ENCODE measurements at places on chromosomes 2 and 18.

GRCh38 chr18:50285631-50286321 lies 1.7 kb downstream of the CXXC1 start:
- no peak for DNase-seq

DNA sequence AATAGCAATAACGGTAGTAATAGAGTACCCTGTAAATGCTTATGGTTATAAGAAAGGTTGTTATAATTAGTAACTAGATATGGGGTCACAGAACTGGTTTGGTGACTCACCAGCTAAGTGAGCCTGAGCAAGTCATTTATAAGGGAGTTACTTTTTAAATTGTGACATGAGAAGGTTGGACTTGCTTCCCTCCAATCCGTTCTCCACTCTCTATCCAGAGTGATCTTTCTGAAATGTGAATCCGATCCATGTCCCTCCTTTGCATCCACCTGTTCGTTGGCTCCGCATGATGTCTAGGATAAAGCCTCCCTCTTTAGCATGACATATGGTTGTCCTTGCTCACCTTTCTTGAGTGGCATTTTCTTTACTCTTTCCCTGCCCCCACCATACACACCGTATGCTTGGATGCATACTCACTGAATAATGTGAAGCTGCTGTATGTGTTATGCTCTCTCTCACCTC lies 83.1 kb downstream of the CDC42EP3 start:
- no peak for DNase-seq

DNA sequence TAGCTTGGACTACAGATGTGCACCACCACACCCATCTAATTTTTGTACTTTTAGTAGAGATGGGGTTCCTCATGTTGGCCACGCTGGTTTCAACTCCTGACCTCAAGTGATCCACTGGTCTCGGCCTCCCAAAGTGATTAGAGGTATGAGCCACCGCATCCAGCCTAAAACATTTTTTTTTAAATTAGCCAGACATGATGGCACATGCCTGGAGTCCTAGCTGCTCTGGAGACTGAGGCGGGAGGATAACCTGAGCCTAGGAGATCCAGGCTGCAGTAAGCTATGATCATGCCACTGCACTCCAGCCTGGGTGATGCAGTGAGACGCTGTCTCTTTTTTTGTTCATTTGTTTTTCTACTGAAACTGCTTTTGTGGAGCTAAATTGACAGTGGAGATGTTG lies 64.6 kb upstream of the ATG16L1 start:
- DNase-seq = no peak

- DNase-seq = peak; percentile 96
Observed at GRCh38 chr2:117980783-117981676, 32.8 kb downstream of the CCDC93 start.

GRCh38 chr2:229955663-229956062 lies 33.4 kb downstream of the FBXO36 start:
- no peak for DNase-seq

- DNase-seq = no peak
Observed at GRCh38 chr2:168160897-168161296, 86.5 kb downstream of the STK39 start.

DNA sequence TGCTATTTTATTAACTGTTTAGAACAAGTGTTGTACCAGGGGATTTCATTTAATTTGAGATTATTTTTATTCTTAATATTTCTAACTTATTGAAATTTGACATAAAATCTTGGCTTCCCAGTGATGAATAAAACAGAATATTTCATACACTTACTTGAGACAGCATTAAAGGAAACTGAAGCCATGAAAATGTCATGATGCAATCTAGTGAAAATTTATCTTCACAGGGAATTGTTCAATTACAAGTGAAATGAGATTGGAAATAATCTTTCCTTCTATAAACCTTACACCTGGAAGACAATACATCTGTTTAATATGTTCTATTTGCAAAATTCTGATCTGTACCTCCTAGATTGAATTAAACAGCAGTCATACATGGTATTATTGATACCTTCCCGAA lies 511.0 kb upstream of the CDH7 start:
- DNase-seq = no peak

All from GM04503 (cell line).